Stimulated activated CD8-positive, alpha-beta memory T cell treated with anti-CD3 and anti-CD28 coated beads, Interleukin-12 subunit alpha, Interleukin-12 subunit beta, amount 100 ng/mL, for 4 hours (primary cell): ENCODE measurements at places on chromosomes 7 and 10.

GRCh38 chr10:30747633-30748032 is 118.1 kb upstream of the LYZL2 start:
- DNase-seq: no peak

GRCh38 chr10:65413001-65413400 is 1512.8 kb upstream of the LRRTM3 start:
- no peak for DNase-seq

DNA sequence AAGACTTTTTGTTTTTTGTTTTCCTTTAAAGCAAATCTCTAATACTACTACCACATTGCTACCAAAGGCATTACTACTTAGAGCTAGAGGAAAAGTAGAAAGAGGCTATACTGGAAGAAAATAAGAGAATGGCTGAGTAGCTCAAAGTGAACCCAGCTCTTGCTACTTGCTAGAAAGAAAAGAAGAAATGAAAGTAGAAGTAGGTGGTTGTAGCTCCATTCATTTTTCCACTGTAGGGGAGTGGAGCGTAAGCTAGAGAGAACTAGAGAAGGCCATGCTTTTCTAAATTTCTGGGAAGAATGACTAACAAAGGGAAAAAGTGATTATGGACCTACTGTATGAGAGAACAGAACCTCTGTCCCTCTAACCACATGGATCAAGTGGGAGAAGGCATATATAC is 184.4 kb downstream of the PON1 start:
- DNase-seq: no peak

- no peak for DNase-seq
These were observed 10.9 kb upstream of the DMBT1 start for GRCh38 chr10:122549636-122550035.

- DNase-seq: no peak
These were observed 13.1 kb downstream of the UBE3C start for GRCh38 chr7:157151626-157152339.

GRCh38 chr10:86300399-86300925 is 66.1 kb downstream of the GRID1 start:
- no peak for DNase-seq

DNA sequence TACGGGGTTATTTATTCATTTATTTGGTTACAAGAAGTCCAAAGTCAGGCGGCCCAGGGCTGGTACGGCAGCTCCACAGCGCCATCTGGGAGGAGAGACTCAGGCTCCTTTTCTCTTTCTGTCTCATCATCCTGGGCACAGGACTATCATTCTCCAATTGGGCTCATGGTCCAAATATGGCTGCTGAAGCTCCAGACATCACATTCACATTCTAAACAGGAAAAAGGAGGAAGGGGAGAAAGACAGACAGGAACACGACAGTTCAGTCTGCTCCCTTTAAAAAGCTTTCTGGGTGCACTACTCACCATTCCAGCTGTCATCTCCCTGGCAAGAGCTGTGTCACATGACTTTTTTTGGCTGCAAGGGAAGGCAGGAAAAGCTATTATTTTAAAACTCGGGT is 74.4 kb upstream of the PDZD8 start:
- DNase-seq: no peak

- DNase-seq: no peak
These were observed 30.8 kb upstream of the ZNF32 start for GRCh38 chr10:43679509-43679908.

- DNase-seq: no peak
These were observed 51.0 kb upstream of the OSBPL3 start for GRCh38 chr7:25031007-25031406.

- no peak for DNase-seq
These were observed 186.4 kb downstream of the LRRC4 start for GRCh38 chr7:127844707-127845331.

GRCh38 chr7:21029006-21029405 is 242.3 kb upstream of the SP8 start:
- DNase-seq: no peak

GRCh38 chr7:142788303-142789289 is 17.8 kb downstream of the PRSS2 start:
- DNase-seq: no peak

DNA sequence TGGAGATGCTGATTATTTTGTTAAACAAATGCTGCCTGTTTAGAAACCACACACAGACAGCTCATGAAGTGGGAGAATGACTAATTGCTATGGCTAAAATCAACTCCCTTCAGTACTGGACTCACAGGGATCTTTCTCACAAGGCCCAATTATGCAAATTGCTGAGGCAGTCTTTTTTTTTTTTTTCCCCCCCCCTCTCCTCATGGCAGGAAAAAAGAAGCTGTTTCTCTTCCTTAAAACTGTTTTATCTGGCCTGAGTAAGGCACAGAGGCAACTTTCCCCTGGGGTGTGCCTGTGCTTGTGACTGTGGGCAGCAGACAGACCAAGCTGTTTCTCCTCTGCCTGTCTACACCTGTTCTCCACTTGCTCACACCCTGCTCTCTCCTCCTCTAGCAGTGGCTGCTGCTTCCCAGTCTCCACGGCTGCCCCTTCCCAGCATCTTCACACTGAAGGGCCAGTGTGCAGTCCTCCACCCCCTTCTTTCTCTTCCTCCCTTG is 65.4 kb upstream of the STEAP1B start:
- DNase-seq: no peak

DNA sequence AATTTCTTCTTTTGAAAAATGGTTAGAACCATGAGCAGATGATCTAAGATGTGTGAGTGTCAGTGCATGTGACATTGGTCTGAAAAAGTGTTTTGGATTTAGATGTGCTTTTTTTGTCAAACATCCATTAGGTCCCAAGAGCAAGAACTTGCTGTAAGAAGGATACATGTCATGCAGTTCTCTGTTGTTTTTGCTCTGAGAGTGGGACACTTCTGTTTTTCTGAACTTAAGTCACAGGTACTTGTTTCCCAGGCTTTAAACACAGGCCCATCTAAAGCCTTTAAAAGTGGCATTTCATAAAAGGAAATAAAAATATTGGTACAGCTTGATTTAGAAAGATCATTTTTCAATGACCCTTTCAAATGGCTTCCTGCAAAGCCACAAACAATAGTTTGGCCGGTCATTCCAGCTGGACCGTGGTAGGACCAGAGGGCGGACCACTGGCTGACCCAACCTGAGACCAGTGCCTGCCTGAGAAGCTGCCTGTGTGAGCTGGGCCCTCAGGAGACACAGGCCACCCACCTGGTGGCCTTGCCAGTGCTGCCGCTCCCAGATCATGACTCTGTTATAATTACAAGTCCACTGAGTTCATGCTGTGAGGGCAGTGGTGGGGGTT is 92.7 kb downstream of the EEPD1 start:
- no peak for DNase-seq

GRCh38 chr10:28256776-28257175 is 46.1 kb downstream of the MPP7 start:
- DNase-seq: no peak

DNA sequence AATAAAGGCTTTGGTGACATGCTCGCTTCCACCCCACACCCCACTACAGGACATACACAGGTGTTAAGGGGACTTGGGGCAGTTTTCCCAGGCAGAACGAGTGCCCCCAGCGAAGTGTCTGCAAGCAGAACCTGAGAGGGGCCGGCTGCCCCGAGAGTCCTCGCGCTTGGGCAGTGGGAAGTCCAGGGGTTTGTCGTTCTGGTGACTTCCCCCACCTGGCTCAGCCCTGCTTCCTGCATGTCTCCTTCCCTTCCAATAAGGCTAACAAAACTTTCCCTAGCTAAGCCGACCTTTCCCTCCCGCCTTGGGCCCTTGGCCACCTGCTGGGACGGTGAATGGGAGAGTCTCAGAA is 916 bp downstream of the VWA2 start:
- DNase-seq: no peak

DNA sequence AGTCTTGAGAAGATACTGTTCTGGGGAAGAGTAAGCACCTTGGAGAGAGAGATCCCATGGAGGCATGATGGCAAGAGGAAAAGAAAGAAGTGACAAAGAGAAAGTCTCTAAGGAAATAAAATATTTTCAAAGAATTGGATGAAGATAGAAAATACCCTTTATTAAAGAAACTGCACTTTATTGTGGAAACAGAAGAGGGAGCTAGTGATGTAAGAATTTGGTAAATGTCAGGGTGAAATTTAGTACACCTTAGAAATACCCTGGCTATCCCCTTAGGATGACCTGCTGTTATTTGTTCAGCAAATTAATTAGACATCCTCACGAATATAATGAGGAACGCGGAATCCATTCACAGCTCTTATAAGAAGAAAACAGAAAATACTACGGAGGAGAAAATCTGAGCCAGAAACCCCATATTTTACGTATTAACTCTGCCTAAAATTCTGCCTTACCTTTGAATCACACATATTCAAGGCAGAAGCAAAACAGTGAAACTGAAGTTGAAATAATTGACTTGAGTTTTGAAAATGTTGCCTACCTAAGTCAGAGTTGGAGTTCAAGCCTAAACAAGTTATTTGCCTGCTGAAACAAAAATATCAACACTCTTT is 90.7 kb downstream of the TFPI2 start:
- DNase-seq: no peak

GRCh38 chr7:120691915-120692314 is 166.0 kb downstream of the TSPAN12 start:
- no peak for DNase-seq

DNA sequence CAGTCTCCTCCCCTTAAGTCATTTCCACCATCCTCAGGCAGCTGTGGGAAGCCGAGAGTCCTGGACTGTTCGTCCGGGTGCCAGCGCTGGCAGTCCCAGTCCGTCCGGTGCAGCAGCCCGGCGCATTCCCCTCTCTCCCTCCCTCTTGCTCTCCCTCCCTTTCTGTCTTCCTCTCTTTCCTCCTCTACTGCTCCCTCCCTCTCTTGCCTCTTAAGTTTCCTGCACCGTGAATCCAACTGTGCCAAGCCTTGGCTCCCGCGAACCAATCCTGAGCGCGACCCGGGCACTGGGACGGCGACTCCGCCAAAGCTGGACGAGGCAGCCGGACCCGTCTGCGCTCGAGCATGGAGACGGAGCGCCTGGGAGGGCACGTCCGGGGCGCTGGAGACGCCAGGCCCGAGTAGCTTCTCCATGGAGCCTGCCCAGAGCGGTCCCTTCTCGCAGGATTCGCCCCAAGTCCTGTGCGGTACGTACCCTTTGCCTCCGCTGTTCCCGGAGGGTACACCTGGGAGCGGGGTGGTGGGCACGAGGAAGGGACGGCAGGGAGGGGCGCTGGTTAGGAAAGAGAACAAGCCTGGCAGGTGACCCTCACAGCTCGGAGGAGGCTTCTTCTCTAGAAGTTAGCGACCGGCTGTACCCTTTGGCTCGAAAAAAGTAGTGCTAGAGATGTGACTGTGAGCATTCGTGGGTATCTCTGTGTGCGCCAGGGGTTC is 1.0 kb downstream of the NXPH1 start:
- DNase-seq: no peak

GRCh38 chr7:143240291-143241168 is 18.7 kb downstream of the TAS2R40 start:
- peak; percentile 43 for DNase-seq

DNA sequence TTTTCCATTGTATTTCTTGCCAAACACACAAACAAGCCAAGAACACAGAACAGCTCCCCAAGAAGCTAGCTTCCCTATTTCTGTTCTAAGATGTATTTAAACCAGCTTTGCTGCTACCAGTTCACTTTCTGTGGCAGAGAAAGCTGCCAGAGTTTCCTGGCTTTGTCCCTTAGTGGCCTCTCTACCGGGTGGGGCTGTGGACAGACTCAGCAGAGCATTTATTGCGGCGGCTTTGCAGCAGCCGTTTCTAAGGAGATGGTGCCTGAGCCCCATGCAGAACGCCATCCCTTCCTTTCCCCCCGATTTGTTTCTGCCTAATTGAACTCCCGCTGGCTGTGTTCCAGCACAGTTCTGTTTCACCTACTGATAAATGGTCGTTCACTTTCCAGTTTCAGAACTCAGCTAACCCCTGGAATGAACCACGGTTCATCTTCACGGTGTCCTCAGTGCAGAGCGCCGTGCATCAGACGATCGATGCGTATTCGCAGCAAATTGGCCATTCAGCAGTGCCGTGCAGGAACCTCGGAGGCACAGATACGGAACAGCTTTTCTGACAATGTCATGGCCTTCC is 33.8 kb upstream of the SFMBT2 start:
- DNase-seq: no peak

DNA sequence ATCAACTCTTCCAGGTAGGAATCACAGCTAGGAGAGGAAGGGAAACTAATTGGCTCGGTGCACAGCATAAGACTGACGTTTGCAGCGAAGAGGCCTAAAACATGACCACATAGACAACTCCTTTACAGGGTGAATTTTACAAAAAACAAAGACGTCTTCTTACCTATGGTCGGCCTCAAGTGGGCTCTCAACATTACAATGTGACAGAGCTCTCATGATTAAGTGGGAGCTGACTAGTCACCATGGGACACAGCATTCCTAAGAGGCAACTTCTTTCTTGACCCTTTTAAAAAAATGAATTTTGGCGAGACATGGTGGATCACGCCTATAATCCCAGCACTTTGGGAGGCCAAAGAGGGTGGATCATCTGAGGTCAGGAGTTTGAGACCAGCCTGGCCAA is 4.6 kb downstream of the PDIA4 start:
- DNase-seq: no peak

- no peak for DNase-seq
These were observed 61.2 kb upstream of the LRRN3 start for GRCh38 chr7:111029574-111030251.

DNA sequence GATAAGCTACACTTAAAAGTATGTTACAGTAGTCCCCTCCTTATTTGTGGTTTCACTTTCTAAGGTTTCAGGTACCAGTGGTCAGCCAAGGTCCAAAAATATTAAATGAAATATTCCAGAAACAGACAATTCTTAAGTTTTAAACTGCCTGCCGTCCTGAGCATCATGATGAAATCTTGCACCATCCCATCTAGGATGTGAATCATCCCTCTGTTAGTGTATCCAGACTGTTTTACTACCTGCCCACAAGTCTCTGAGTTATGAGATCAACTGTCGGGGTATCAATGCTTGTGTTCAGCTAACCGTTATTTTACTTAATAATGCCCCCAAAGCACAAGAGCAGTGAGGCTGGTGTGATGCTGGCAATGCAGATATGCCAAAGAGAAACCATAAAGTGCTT is 11.4 kb downstream of the KDM7A start:
- DNase-seq: no peak

GRCh38 chr10:76973091-76974016 is 664.3 kb downstream of the KCNMA1 start:
- DNase-seq: no peak

GRCh38 chr10:76874176-76874575 is 763.4 kb downstream of the KCNMA1 start:
- no peak for DNase-seq

- DNase-seq: no peak
These were observed 24.4 kb downstream of the CSGALNACT2 start for GRCh38 chr10:43162604-43163003.
